ENCODE measurements at places on chromosomes 12 and 14.

DNA sequence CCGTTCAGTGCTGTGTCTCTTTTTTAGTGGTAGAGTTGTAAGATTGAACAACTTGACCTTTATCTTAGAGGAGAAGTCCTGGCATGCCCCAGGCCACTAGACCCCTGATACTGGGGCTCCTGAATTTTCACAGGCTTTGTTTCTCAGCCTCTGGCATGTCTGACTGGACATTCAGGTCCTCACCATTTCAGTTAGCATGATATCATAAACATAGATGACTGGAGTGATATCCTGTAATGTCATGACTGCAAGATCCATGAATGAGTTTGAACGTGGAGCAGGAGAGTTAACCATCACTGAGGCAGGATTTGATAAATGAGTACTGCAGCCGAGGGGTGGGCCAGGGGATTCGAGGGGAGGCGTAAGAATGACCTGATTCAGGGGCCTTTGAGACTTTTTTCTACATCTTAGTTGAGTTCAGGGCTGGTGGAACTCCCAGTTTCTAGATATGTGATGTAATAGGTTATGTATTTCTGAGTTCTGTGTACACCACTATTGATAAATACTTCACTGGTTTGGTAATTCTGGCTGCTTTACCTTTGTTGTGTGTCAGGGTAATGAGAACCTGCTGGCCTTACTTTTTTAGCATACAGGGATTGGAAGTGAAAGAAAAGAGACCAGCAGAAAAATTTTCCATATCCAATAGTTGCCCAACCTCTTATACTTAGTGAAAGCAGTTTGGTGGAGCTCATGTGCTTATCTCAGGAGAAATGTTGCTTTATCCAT is 217.0 kb downstream of the SYNE2 start:
- DNase-seq = no peak

DNA sequence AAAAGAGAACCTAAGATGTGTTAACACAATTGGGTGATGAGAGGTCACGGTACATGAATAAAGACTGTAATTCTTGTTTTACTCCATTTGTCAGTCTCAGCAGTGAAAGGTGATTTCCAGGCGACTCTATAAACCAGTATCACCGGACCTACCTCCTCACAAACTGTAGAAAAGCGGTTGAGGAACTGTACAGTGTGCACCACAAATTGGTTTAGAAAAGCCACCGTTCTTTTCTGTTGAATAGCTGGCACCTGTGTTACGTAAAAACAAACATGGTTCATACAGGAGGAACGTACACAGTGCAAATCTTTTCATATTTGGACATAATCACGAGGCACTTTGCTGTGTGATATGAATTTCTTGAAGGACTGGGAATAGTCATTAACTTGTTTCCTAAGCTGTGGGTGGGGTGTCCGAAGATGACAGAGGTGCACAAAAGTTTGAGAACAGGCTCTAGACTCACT is 663 bp downstream of the WASHC3 start:
- DNase-seq = no peak

DNA sequence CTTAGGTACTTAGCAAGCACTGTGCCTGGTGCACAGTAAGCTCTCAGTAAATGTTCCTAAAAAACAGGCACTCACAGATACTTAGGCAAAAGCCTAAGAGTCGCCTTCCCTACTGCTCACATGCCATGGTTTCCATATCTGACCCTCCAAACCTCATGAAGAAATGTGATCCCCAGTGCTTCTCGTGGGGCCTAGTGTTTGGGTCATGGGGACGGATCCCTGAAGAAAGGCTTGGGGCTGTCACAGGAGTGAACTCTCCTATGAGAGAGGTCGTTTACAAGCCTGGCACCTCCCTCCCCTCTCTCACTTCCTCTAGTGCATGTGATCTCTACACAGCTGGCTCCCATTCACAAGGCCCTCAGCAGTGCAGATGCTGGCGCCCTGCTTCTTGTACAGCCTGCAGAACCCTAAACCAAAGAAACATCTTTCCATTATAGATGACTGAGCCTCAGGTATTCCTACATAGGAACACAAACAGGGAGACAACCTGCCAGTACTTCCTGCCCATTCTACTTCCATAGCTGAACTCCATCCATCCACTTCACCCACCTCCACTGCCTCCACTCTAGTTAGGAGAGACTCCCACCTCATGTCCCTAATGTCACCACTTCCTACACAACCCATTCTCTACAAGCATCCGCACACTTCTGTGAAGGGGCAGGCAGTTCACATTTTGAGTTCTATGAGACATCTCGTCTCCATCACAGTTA is 2.9 kb downstream of the SLC15A4 start:
- no peak for DNase-seq

DNA sequence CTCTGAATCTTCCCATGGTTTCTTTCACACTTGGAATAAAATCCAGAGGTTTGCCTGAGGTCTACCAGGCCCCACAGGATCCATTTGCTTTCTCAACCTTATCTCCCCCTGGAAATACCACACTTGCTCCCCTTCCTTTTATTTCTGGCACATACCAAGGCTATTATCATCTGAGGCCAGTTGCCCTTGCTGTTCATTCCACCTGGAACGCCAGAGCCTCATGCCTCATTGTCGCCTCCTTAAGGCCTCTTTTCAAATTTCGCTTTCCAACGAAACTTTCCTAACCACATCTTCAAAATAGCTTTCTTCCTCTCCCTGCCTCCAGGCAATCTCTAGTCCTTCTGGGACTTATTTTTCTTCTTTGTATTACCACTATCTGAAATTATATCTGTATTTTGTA is 11.2 kb upstream of the LRIG3 start:
- no peak for DNase-seq

DNA sequence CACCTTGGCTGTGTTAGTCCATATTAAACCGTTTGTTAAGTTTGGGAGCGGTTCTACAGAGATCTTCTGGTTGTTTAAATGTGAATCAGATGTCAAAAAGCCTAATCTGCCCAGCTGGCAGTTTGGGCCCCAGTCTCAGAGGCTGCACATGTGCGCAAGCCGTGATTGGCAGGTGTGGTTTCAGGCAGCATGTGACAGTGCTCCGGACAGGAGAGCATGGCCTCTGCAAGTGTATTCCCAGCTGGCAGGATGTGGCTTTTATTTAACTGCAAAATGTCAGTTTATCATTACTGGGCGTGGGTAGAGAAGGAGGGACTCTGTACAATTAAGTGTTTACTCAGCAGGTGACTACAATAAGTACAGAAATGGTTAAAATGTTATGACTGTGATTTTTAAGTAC is 77.5 kb downstream of the PELI2 start:
- DNase-seq = peak; percentile 46

DNA sequence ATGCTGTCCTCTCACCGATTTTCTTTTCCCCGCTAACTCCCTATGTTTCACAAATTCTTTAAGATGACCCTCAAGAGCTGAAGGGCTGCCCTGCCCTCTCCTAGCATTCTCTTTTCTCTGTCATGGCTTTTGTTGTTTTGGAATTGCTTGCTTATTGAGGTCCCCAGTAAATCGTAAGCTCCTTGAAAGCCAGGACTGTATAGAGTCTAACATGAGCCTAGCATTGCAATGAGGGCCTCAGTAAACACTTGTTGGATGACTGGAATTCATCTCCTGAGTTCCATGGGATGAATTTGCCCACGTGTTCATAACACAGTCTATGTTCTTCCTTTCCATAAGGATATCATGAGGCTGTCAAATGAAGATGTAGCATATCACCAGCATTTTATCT is 92.2 kb downstream of the APAF1 start:
- DNase-seq = no peak

GRCh38 chr12:53299101-53299453 is 418 bp upstream of the MYG1 start:
- no peak for DNase-seq

DNA sequence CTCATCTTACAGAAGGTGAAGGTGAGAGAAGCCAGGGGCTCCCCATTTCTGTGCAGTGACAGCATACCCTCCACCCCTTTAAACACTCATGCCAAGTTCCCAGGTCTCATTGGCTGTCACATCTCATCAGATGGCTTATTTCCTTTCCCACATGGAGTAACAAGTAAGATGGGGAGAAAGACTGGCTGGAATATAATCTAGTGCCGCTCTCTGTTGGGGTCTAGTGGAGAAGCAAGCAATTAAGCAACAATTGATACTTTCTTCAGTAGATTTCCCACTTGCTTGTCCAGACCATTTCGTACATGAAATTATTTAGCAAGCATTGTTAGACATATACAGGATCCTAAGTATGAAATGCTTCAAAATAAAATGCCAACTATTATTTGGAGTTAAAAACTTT is 92.2 kb downstream of the SLC5A8 start:
- no peak for DNase-seq

GRCh38 chr12:111446631-111447570 is 41.2 kb downstream of the SH2B3 start:
- DNase-seq = no peak

- no peak for DNase-seq
These were observed 88.3 kb upstream of the PLEKHG7 start for GRCh38 chr12:92614502-92614901.

DNA sequence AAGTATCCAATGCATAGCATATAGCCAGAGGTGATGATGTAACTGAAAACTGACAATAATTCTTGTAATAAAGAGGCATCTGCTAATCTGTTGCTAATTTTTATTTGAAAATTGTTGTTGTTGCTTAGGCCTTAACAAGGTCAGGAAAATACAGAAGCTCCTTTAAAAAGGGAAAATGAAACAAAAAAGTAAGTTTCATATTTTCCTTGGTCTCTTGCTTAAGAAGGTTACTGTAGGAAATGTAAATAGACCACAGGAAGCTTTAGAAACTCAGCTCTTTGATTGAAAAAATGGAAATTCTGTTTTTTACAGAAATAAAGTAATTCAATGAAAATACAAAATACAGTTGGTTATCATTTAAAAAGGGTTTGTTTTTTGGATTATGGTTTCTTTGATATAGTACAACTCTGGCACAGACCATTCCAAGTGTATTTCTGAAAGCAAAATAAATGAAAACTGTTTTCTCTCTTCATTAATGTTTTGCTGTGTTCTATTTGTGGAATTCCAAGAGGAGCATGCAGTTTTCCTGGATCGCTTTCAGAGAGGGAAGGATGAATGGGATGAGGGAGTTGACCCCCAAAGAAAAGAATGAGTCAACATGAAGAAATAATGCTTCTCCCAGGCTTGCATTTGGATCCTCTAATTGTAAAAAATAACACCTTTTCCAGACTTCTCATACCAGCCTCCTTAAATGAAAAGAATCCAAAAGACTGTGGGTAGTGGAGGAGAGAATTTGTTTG is 398.0 kb upstream of the FAR2 start:
- no peak for DNase-seq

GRCh38 chr12:105554856-105555255 is 224.4 kb downstream of the C12orf75 start:
- DNase-seq = no peak

- no peak for DNase-seq
These were observed 13.7 kb upstream of the TMEM106C start for GRCh38 chr12:47949441-47950341.

GRCh38 chr12:85157035-85157603 is 121.0 kb downstream of the LRRIQ1 start:
- DNase-seq = no peak

DNA sequence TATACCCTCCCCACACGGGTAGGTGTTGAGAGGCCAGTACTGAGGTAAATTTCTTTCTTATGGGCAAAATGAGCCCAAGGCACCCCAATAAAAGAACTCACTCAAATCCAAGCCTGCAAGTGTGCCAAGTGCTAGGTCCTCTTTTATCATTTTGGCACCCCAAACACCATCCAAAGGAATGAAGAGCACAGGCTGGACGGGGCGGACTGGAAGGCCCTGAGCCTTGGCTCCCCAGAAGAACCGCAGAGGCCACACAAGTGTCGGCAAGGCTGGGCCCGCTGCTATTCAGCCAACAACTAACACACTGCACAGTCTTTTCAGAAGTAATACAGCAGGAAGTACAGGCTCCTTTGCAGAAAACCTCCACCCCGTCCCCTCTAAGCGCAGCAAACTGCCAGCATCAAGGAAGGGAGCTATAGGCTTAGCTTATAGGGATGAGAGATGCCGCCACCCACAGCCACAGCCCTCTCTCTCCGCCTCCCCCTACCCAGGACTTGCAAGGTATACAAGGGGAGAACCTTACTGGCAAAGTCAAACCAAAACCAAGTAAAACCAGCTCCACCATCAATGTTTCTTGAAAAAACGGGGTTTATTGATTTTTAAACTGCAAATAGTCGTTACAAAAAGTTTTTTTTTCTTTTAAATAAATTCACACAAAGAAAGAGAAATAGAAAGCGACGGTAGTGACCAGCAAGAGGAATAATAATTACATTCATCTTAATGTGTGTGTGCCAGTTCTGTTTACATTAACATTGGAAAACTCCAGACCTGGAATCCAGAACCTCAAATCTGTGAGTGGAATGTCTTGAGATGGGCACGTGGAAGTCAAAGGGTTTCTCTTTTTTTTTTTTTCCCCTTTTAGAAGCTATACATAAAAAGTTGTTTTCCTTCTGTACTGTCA is 5.5 kb downstream of the ZFP36L1 start:
- DNase-seq = no peak

DNA sequence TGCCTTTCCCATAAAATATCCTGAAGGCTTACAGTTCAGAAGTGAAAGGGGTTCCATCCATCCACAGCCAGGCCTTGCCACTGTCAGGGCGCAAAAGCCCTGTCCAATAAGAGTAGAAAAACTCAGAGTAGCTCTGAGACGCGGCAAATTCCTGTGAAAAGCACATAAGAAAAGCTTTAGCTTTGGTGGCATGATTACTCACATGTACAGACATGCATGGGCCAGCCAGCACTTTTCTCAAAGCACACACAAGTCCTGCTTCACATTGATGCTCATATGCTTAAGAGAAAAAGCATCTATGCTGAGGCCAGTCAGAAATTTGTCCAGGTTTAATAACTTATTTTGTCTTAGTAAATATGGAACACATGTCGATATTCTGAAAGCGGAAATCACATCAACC is 25.5 kb downstream of the CLEC1A start:
- DNase-seq = no peak

- no peak for DNase-seq
These were observed 197.0 kb downstream of the PHLDA1 start for GRCh38 chr12:75834591-75834990.

DNA sequence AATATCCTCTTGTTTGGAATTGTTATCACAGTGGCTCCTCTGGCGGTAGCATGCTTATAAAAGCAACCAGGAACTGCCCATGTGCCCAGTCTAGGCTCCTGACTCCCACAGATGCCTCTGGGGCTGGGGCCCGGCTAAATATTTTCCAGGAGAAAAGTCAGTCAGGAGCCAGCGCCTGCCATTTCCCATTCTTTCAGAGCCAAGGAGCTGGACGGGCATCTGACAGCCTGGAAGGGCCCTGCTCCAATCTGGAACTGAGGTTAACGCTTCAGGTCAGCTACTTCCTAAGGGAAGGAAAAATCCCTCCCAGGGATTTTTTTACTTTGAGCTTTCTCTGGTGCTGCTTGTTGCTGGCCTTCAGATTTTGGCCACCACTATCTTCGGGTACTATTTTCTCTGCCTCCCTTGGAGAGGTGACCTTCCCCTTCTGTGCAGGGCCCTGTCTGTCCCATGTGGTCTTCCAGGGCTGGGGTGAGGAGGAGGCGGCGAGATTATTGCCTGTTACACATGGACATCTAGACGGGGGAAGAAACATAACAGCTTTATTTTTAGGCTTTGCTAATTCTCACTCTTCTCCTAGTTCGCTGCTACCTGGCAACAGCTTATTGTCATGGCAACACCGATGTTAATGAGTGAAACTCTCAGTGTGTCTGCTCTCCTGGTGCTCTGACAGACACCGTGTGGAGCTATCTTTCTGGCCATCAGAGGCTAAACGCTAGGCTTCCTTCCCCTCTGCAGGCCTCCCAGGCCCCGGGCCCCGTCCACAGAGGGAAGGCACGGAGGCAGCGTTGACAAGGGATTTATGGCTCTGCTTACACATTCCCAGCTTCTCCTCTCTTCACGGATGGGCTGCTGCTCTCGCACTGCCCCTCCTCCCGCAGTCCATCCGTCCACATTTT is 160.4 kb downstream of the CACNA1C start:
- peak; percentile 12 for DNase-seq

GRCh38 chr12:104357421-104357952 is 53.9 kb downstream of the EID3 start:
- no peak for DNase-seq

Data from NCI-H1417 treated with DMSO at 0.1 percent for 48 hours (cell line).